ENCODE measurements at places on chromosomes 7 and 10.

DNA sequence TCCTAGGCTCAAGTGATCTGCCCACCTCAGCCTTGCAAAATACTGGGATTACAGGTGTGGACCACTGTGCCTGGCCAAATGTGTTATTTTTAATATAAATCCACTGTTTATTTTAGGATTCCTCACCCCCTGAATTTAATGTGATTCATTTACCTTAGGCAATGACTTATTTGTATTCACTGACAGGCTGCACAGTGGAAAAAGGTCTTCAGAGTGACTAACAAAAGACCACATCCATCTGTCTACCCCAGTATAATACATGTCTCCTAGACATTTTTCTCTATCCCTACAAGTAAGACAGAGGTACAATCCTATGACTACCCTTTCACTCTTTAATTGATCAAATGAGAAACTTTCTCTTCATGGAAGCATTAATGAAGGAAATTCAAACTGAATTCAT, 230.2 kb downstream of the AHR start:
- DNase-seq = no peak

DNA sequence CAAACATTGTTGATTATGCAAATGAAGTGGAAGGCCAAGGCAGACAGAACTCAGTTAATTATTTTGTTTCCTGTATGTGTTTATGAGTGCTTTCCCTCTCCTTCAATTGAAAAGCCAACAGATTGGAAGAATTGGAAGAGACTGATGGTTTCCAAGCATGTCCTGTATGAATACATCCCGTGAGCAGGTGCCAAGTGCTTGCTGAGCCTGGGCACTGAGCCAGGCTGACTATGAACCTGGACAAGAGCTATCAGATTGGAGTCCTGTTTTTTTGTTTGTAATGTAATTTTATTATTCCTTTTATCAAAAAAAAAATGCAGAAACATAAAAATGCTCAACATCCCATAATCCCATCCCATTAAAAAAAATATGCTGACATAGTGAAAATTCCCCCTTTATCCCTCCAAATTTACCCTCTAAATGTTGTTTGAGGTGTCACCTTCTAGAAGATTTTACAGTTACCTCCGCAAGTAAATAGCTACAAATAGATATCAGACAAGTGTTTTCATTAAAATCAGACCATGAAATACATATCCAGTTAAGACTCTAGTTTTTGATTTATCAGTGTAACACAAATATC, 449.5 kb downstream of the GRID1 start:
- DNase-seq = no peak

GRCh38 chr7:27124096-27124901, 6.3 kb downstream of the HOXA4 start:
- no peak for DNase-seq

DNA sequence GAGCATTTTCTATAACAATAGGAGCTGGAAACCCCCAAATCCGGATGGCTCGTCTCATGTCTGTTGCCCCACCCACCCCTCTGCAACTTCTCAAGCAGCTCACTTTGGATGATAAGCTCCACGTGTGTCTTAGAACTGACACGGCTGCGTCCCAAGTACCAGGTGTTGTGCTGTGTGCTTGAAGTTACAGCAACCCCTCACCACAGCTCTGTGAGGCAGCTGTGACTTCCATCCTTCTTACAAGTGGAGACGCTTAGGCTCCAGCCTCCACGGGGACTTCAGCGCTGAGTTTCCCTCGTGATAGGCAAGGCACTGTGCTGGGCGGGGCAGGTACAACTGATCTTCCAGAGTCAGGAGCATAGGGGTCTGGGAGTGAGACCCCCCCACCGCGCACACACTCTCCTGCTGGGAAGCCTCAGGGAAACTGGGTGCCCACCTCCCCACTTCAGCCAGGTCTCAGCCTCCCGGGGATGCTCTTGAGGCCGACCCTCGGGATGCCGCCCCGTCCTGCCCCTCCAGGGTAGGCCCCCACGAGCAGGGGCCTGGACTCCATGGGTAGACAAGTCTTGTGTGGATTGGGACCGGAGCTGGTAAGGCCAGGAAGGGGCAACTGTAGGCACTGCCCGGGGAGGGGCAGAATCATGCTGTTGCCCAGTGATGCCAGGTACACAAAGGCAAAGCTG, 31.4 kb downstream of the EN2 start:
- DNase-seq = no peak

DNA sequence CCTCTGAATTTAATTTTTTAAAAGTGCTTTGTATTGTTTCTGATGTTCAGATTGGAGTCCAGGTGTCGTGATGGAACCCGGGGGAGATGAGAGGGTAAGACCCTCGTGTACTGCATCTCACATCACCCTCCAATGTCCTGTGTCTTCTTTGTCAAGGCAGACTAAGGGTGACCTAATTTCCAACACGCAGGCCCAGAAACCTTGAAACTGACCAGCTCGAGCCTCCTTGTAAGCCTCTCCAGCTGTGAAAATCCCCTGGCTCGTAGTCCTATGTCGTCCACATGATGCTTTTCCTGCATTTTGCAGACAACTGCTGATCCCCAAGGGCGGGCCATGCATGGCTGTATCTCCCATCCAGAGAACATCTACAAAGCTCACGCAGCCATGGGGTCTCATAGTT, 220.2 kb downstream of the ARHGAP12 start:
- DNase-seq = no peak

- no peak for DNase-seq
These were observed 33.5 kb downstream of the TCF7L2 start for GRCh38 chr10:112983444-112984056.

Data from stimulated activated CD8-positive, alpha-beta memory T cell treated with anti-CD3 and anti-CD28 coated beads, Interleukin-15, amount 100 ng/mL, for 24 hours (primary cell).